ENCODE measurements at places on chromosomes 1 and 21. TPM values are rescaled to one million over a fixed set of nuclear protein-coding genes. Genes with fewer than 3 reads are reported as not detected.

Gene C1QA
- not detected for total RNA-seq

Gene NT5C1A
- total RNA-seq = not detected

Gene PRELP
- total RNA-seq = 0.14 TPM

Gene ZNF648
- total RNA-seq = under 0.01 TPM

Gene DPM3
- 24.9 TPM for total RNA-seq

Gene GLIS1
- 0.86 TPM for total RNA-seq

Gene PTPRU
- total RNA-seq = 30.9 TPM

Gene PIP5K1A
- total RNA-seq = 71.9 TPM

Gene LDLRAD1
- total RNA-seq = not detected

Gene GUCA2B
- total RNA-seq = not detected

Gene STUM
- total RNA-seq = not detected

Gene IFNAR2
- 5.2 TPM for total RNA-seq

Gene GBP5
- total RNA-seq = under 0.01 TPM

Gene CD53
- not detected for total RNA-seq

Gene GJA8
- not detected for total RNA-seq

Gene TRMT1L
- total RNA-seq = 15.6 TPM

Gene SLFNL1
- 0.44 TPM for total RNA-seq

Gene SPRR1A
- total RNA-seq = not detected

Gene FBXO44
- 11.4 TPM for total RNA-seq

Gene LCE1E
- total RNA-seq = not detected

Gene FCER1G
- not detected for total RNA-seq

Gene RC3H1
- 22.5 TPM for total RNA-seq

Gene OPRD1
- not detected for total RNA-seq

Gene KLF17
- total RNA-seq = under 0.01 TPM

Gene HHIPL2
- 0.44 TPM for total RNA-seq

Gene FGR
- total RNA-seq = not detected

Gene ZNF593OS
- total RNA-seq = not detected

Gene FCRLA
- total RNA-seq = 0.22 TPM

Gene S100PBP
- total RNA-seq = 34.4 TPM

Gene SLC44A3
- total RNA-seq = 0.29 TPM

Gene PRAMEF14
- total RNA-seq = not detected

Gene SLC2A5
- 2.6 TPM for total RNA-seq

Gene CNKSR1
- 0.22 TPM for total RNA-seq

Gene PDZK1
- 1.1 TPM for total RNA-seq

Gene OR2L13
- not detected for total RNA-seq

Gene FAM110D
- not detected for total RNA-seq

Gene TMPRSS3
- not detected for total RNA-seq

Gene RUNX3
- not detected for total RNA-seq

Gene OR2T34
- total RNA-seq = not detected

Gene PCP4L1
- total RNA-seq = not detected

Gene ERI3
- total RNA-seq = 55.4 TPM

Gene ARHGEF10L
- total RNA-seq = 15.7 TPM

Gene SPRR3
- not detected for total RNA-seq

Gene PMVK
- 7.0 TPM for total RNA-seq

Gene FCGR3A
- not detected for total RNA-seq

Gene AK5
- total RNA-seq = 17.1 TPM

Gene TSPAN1
- 0.86 TPM for total RNA-seq

Gene CCDC30
- 0.66 TPM for total RNA-seq

Gene LPAR3
- total RNA-seq = 16.0 TPM

Gene OR2T29
- not detected for total RNA-seq

Gene PRKAA2
- 0.22 TPM for total RNA-seq

Data from placental pericyte (primary cell).